HFFc6 (cell line): ENCODE measurements at places on chromosomes 2 and 18. TPM values are rescaled to one million over a fixed set of nuclear protein-coding genes. Genes with fewer than 3 reads are reported as not detected.

DNA sequence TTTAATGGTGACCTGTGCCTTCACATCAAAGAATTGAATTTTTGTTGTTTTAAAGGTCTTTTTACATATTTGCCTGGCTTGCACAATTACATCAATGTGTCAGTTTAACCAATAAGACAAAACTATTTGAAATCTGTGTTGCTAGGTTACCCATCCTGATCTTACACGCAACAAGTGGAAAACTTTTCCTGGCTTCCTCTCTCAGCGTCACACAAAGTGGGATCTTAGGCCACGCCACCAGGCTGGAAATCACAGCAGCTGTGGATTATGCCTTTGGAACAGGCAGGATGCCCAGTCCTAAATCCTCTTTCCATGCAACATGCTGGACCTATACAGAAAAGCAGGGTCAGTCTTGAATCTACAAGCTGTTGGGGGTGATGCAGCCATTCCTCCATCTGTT is 298.2 kb upstream of the HNRNPA3 start:
- no peaks in the 10 kb centered on the region for H3K4me1 ChIP-seq
- DNase-seq = no peak
- no peaks in the 10 kb centered on the region; the same call in 1 of the 2 replicates for H3K27me3 ChIP-seq
- H3K36me3 ChIP-seq = no peaks in the 10 kb centered on the region
- H3K27ac ChIP-seq = no peak overlapping the region
- H3K4me3 ChIP-seq = no peak overlapping the region

SH3RF3 gene
- 2.4 to 3.7 TPM (median 2.8 TPM) in 3 replicates for total RNA-seq

DNA sequence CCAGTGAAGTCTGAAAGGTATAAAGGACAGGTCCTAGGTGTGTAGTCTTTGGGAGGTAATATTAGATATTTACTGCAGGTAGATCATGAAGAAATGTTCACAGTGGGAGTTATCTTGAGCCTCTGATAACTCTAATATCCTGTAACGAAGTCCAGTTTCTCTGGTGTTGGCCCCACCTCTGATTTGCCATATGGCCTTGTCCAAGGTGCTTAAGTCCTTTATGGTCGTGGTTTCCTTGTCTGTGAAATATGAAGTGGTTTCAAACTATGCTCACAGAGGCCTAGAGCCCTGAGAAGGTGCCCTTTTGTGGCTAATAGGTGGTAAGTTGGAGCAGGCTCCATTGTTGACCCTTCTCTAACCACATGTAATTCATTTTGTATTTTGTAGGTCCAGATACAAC is 190.7 kb downstream of the ICOS start:
- no peak overlapping the region for H3K27ac ChIP-seq
- H3K4me1 ChIP-seq = no peaks in the 10 kb centered on the region
- H3K27me3 ChIP-seq = peaks cover 13% of the 10 kb centered on the region
- no peak overlapping the region for H3K4me3 ChIP-seq

DNA sequence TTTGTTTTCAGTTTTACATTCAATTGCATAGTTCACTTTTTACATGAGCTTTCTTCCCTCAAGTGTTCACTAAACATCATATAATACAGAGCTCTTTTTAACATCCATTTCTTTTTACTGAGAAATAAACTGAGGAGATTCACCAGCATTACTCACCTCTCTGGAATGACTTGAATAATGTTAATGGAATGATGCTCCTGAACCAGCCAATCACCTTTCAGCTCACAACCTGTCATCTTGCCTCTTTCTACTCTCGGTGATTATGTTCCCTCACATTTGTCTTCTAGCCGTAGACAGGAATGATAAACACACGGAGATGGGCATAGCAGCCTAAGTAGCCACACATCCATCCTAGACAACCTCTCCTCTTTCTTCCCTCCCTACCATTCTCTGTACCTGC is 301.7 kb downstream of the PAX3 start:
- peaks cover 2% of the 10 kb centered on the region; the same call in 1 of the 2 replicates for H3K27me3 ChIP-seq
- H3K4me3 ChIP-seq = peak overlapping the region; percentile 1
- no peaks in the 10 kb centered on the region for H3K36me3 ChIP-seq
- peak overlapping the region; percentile 29; the same call in 1 of the 2 replicates for H3K27ac ChIP-seq

DNA sequence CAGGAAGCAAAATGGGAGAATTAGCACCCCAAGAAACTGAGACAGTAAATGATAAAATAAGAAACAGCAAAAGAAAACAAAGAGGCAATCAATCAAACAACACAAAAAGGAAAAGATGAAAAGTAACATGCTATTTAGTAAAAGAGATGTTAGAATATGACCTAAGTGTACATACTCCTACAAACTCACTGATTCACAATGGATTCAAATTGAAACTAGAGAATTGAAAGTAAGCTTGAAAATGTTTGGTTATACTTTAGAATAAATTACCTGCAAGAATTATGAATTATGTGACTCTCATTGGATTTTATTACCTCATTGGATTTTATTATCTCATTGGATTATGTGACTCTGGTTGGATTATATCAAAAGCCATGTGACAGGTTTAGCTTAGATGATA is 22.8 kb upstream of the CCNYL1 start:
- no peak overlapping the region for H3K4me3 ChIP-seq
- no peak overlapping the region for H3K27ac ChIP-seq
- H3K27me3 ChIP-seq = peaks cover 17% of the 10 kb centered on the region
- H3K4me1 ChIP-seq = peaks cover 10% of the 10 kb centered on the region
- H3K36me3 ChIP-seq = no peaks in the 10 kb centered on the region

GRCh38 chr2:149399934-149400615 is 69.7 kb downstream of the LYPD6 start:
- peaks cover 41% of the 10 kb centered on the region for H3K4me1 ChIP-seq
- H3K27me3 ChIP-seq = peaks cover 4% of the 10 kb centered on the region; the same call in 1 of the 2 replicates
- H3K27ac ChIP-seq = peak overlapping the region; percentile 11; the same call in 1 of the 2 replicates
- no peak for DNase-seq
- H3K4me3 ChIP-seq = peak overlapping the region; percentile 42
- H3K36me3 ChIP-seq = peaks cover 28% of the 10 kb centered on the region

DNA sequence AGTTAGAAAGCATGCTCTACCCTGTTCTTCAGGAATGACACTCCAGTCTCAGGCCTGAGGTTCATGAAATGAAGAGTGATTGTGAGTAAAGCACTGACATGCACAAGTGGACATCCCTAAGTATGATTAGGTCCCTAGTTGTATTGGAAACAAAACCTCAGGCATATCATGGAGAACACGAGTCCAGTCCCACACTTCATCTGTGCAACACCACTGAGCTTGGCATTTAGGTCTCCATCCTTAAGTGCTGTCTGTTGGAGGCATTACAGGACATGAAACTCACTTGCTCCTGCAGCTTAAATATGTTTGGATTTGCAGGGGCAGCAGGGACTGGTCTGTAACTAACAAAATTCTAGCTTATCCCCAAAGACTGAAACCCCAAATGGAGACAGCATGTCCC is 250.3 kb upstream of the KLHL29 start:
- peaks cover 1% of the 10 kb centered on the region; the same call in 1 of the 2 replicates for H3K27me3 ChIP-seq
- H3K36me3 ChIP-seq = no peaks in the 10 kb centered on the region; the same call in 1 of the 2 replicates
- no peak overlapping the region for H3K27ac ChIP-seq
- no peak for DNase-seq
- H3K4me3 ChIP-seq = no peak overlapping the region
- no peaks in the 10 kb centered on the region for H3K4me1 ChIP-seq

DHRS9 gene
- not detected in 3 replicates for total RNA-seq

KLHL41 gene
- total RNA-seq = 0.16 and 0.20 TPM in 2 replicates

GRCh38 chr2:85692039-85692645 is 2.0 kb upstream of the GNLY start:
- DNase-seq = no peak
- H3K4me1 ChIP-seq = peaks cover 16% of the 10 kb centered on the region
- H3K4me3 ChIP-seq = no peak overlapping the region
- H3K27me3 ChIP-seq = peaks cover 8% of the 10 kb centered on the region; the same call in 1 of the 2 replicates

- DNase-seq = peak; percentile 46
- H3K36me3 ChIP-seq = no peaks in the 10 kb centered on the region
- peaks cover 23% of the 10 kb centered on the region for H3K4me1 ChIP-seq
- peaks cover 21% of the 10 kb centered on the region for H3K27me3 ChIP-seq
- peak overlapping the region; percentile 61 for H3K27ac ChIP-seq
- H3K4me3 ChIP-seq = no peak overlapping the region; the same call in 1 of the 2 replicates
Measured at GRCh38 chr2:128237081-128237534, 81.6 kb downstream of the HS6ST1 start.

- no peak overlapping the region for H3K27ac ChIP-seq
- no peak overlapping the region for H3K4me3 ChIP-seq
- H3K4me1 ChIP-seq = no peaks in the 10 kb centered on the region
- H3K27me3 ChIP-seq = peaks cover 27% of the 10 kb centered on the region
- DNase-seq = no peak
- H3K36me3 ChIP-seq = no peaks in the 10 kb centered on the region
Measured at GRCh38 chr2:216878072-216878471, 18.2 kb upstream of the TNP1 start.

SOX11 gene
- total RNA-seq = not detected in 3 replicates

CPSF3 gene
- total RNA-seq = 33.7 to 44.2 TPM (median 43.2 TPM) in 3 replicates

TCF23 gene
- total RNA-seq = not detected in 3 replicates

PLGLB2 gene
- 1.1 to 1.3 TPM (median 1.3 TPM) in 3 replicates for total RNA-seq

- no peak overlapping the region for H3K4me3 ChIP-seq
- H3K4me1 ChIP-seq = peaks cover 56% of the 10 kb centered on the region
- no peak for DNase-seq
- no peaks in the 10 kb centered on the region for H3K36me3 ChIP-seq
Measured at GRCh38 chr18:45171679-45172191, 443.5 kb upstream of the SLC14A2 start.

DNA sequence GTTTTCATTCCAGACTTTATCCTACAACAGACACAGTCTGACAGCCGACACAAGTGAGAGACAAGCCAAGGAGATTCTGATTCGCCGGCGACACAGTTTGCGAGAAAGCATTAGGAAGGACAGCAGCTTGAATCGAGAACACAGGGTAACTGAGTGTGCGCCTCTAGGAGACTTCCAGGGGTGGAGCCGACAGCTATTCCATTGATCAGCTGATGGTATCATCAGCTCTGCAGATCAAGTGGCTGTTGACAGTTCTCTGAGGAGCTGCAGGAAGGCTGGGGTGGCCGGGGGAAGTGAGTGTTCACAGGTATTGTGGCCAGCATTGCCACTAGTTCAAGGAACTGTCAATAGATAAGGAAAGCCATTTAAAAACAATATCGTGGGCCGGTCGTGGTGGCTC is 57.3 kb upstream of the TMEM182 start:
- H3K4me3 ChIP-seq = no peak overlapping the region
- no peak overlapping the region for H3K27ac ChIP-seq
- DNase-seq = no peak
- H3K36me3 ChIP-seq = no peaks in the 10 kb centered on the region
- H3K4me1 ChIP-seq = peaks cover 12% of the 10 kb centered on the region

- no peak for DNase-seq
- no peaks in the 10 kb centered on the region for H3K36me3 ChIP-seq
- no peak overlapping the region for H3K4me3 ChIP-seq
- peaks cover 3% of the 10 kb centered on the region for H3K4me1 ChIP-seq
- H3K27me3 ChIP-seq = peaks cover 2% of the 10 kb centered on the region; the same call in 1 of the 2 replicates
Measured at GRCh38 chr18:54382733-54383252, 25.1 kb downstream of the C18orf54 start.

TRIM54 gene
- not detected in 3 replicates for total RNA-seq

APOB gene
- total RNA-seq = not detected in 3 replicates

- H3K27me3 ChIP-seq = no peaks in the 10 kb centered on the region; the same call in 1 of the 2 replicates
- H3K4me3 ChIP-seq = no peak overlapping the region
- DNase-seq = no peak
Measured at GRCh38 chr2:9300214-9300613, 93.6 kb downstream of the ASAP2 start.

DNA sequence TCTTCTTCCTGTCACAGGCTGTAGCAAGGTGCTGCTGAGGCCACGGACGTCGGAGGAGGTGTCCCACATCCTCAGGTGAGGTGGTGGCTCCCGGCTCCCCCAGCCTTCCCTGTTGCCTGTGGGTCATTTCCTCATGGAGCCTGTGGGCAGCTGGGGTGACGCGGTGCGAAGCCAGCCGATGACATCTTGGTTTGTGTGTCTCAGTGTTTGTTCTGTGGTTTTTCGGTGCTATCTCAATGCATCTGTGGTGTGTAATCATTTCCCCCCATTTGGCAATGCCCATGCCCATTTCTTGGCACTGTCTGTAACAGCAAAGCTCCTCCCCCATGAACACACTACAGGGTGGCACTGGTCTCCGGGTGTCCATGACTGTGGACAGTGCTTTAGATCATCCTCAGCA is 6.6 kb downstream of the D2HGDH start:
- no peak overlapping the region for H3K27ac ChIP-seq
- H3K4me3 ChIP-seq = no peak overlapping the region
- peaks cover 28% of the 10 kb centered on the region for H3K4me1 ChIP-seq
- peaks cover 17% of the 10 kb centered on the region for H3K36me3 ChIP-seq

DNA sequence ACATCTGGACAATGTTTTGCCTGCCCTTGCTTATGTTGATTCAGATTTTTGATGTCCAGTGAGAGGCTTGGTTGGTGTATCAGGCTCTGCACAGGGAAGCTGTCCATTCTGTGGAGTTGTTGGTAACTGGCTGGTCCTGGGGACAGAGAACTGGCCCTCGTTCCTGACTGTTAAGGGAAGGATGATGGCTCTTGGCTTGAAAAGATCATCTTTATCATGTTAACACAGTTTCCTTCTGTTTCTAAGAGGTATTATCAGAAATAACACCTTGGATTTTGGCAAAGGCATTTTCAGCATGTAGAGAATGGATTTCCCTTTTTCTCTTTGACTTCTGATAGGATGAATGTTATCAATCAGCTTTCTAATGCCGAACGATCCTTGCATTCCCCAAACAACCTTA is 19.3 kb downstream of the STK25 start:
- no peak overlapping the region for H3K27ac ChIP-seq
- peaks cover 4% of the 10 kb centered on the region; the same call in 1 of the 2 replicates for H3K36me3 ChIP-seq

DNA sequence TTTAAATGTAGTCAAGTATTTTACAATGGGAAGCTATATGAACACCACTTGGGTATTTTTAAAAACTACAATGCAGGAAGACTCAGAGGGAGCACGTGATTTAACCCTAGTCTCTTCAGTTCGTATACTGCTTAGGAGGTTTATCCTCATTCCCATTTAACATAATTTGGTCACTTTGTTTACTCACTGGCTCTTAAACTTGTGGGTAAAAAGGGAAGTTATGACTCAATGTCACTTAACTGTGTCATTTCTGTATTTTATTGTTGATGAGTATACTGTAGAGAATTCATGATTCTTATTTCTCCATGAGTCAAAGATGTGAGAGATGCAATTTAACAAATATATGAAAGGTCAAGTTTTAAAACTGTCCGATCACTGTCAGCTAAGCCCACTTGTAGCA is 48.2 kb downstream of the SLC66A3 start:
- peak overlapping the region; percentile 33 for H3K27ac ChIP-seq
- H3K36me3 ChIP-seq = peaks cover 31% of the 10 kb centered on the region
- peak; percentile 85 for DNase-seq
- peaks cover 25% of the 10 kb centered on the region for H3K4me1 ChIP-seq
- H3K4me3 ChIP-seq = peak overlapping the region; percentile 14; the same call in 1 of the 2 replicates

PIEZO2 gene
- total RNA-seq = not detected in 3 replicates

SCTR gene
- total RNA-seq = not detected in 3 replicates

GRCh38 chr2:86675511-86676015 is 44.5 kb upstream of the RMND5A start:
- peaks cover 4% of the 10 kb centered on the region; the same call in 1 of the 2 replicates for H3K4me1 ChIP-seq
- H3K27me3 ChIP-seq = peaks cover 15% of the 10 kb centered on the region
- no peaks in the 10 kb centered on the region for H3K36me3 ChIP-seq
- no peak overlapping the region for H3K4me3 ChIP-seq

NEURL3 gene
- total RNA-seq = not detected in 3 replicates

COA5 gene
- 12.8 to 20.9 TPM (median 14.6 TPM) in 3 replicates for total RNA-seq
